ENCODE measurements at places on chromosomes 1 and 21.

DNA sequence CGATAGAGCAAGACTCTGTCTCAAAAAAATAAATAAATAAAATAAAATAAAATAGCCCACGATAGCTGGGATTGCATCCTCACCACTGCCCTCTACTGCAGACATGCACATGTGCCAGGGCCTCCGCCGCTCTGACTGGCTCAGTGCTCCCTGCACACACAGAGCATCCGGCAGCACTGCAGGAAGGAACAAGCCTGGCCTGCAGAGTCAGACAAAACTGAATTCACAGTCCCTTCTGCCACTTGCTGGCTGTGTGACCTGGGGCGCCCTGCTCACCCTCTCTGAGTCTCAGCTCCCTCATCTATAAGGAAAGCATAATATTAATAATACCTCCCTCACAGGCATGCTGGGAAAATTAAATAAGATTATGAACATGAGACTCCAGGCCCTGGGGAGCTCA lies 35.4 kb downstream of the CSMD2 start:
- no peak for DNase-seq

DNA sequence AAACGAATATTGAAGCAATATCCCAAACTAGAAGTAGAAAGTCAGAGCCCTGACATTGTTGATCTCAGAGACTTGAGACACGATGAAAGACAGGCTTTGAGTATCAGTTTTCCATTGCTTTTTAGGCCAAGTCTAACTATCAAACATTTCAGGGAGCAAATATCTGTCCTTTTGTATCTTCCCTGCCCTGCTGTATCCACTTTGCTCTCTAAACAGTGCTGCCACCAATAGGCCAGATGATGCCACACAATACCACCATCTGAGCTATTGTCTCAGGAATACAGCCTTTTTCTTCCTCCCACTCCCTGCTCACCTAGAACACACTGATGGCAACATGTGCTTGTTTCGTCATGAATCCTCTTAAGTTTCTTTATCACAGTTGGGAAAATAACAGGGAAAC lies 62.6 kb upstream of the SPAG17 start:
- DNase-seq = peak; percentile 81

DNA sequence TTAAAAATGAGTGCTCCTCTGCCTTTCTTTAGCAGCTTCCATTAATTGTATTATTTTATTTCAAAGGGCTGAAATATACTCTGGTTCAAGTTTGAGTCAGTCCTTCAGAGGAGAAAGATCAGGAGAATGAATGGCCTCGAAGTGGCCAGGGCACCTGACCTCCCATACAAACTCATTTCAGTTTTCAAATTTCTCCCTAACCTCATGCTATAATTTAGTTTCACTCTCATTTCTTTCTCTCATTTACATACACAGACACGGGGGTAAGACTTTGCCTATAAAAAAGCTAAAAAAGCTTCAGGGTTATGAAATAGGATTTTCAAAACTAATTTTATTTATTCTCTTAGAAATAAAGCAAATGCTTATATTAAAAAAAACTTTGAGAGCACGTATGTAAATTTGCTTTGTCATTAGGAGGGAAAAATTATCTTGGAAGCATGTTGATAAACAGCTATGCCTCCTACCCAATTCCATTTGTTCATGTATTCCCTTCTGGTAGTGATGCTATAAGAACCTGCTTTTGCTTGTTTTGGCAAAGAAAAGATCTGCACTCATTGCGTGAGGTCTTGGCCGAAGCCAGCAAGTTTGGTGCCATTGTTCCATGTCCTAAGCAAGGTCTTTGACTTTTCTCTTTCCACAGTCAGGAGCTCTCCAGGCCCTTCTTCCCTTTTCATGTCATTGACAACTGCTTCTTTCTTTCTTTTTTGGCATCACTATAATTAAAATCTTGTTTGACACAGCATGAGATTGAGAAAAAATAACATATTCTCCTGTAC lies 80.4 kb upstream of the LRRC53 start:
- DNase-seq = no peak

DNA sequence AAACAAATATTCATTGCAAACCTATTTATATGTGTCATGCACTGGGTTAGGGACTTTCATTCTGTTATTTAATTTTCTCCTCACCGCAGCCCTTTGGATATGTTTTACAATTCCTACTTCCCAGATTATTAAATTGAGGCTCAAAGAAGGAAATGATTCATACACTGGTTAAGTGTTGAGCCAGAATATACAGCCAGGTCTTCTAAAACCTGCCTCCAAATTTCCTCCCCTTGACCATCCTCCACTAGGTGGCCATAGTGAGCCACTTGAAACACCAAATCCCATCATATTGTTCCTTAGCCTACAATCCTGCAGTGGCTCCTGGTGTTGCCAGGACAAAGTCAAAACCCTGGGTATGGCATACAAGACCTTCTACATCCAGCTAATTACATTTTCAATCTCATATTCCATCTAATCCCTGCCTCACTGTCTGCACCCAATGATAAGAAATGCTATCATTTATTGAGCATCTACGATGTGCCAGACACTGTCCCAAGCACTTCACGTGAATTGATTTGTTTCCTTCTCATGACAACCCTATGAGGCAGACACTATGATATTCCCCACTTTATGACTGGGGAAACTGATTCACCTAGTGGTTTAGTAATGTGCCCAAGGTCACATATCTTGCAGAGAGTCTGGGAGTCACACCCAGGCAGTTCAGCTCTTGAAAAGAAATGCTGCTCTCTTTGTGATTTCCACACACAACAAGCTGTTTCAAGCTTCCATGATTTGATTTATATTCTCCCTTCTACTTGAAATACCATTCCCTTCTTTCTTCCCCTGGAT lies 23.6 kb upstream of the KIRREL1 start:
- peak; percentile 69 for DNase-seq

GRCh38 chr21:26093122-26093521 lies 77.4 kb downstream of the APP start:
- DNase-seq = peak; percentile 12

DNA sequence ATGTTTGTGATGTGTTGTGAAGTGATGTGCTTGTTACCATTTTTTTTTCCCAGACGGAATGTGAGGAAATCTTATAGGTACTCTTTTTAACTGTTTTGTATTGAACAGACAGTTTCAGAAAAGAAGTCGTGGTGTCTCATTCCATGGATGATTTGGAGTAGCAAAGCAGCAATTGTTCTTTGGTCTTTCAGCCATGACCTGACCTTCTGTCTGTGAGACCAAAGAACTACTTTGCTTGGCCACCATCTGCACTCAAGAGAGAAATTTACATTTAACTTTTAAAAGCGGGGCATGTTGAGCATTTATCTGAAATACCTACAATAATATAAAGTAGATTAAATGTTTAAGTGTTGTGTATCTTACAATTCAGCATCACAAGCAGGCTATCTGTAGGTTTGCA lies 90.2 kb downstream of the SDCCAG8 start:
- peak; percentile 12 for DNase-seq

GRCh38 chr1:57615956-57616355 lies 192.1 kb upstream of the DAB1 start:
- no peak for DNase-seq

DNA sequence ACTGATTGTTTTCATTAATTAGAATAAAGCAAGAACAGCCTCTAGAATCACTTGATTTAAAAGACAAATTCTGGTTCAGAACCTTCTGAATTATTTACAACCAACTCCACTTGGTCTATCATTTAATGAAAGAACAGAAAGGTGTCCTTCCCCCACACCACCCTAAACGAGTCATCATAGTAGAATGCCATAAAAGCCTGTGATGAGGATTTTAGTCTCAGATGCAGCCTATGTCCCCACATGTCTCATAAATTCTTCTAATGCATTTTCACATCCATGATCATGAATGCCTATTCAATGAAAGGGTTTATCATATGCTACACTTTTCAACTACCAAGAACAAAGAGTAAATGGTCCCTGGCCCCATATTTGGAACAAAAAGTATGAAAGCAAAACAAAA lies 508.1 kb downstream of the DPYD start:
- no peak for DNase-seq

Measured in NCI-H69 (cell line).